Ovary (tissue), 10 donors: ENCODE measurements at places on chromosomes 13 and 19. TPM values are rescaled to one million over a fixed set of nuclear protein-coding genes. Genes with fewer than 3 reads are reported as not detected.

- DNase-seq = no peak
Measured at GRCh38 chr13:61988810-61989209, 573.2 kb upstream of the PCDH20 start.

GRCh38 chr13:29210676-29211075, 384.8 kb downstream of the SLC7A1 start:
- no peak for DNase-seq

Gene IGFL4
- not detected for total RNA-seq

- peak; percentile 93 for DNase-seq
Measured at GRCh38 chr19:58059003-58059670, at the start of gene ZNF135. TSS of gene ZNF135 (plus strand) at chr19:58059282. CDS start at chr19:58060003, 721 bp downstream.

- DNase-seq = no peak
Measured at GRCh38 chr13:50691681-50692263, 151.7 kb downstream of the DLEU7 start.

Gene PLIN3
- 26.1 TPM for total RNA-seq

Gene CD70
- not detected for total RNA-seq

Gene CYP2B6
- not detected for total RNA-seq

GRCh38 chr13:26423629-26424028, 133.9 kb upstream of the WASF3 start:
- DNase-seq = no peak

Gene EML2
- total RNA-seq = 9.9 TPM

GRCh38 chr13:99322297-99323103, 15.3 kb upstream of the GPR183 start:
- no peak for DNase-seq

GRCh38 chr19:7679771-7680605, 645 bp upstream of the TRAPPC5 start:
- no peak for DNase-seq

DNA sequence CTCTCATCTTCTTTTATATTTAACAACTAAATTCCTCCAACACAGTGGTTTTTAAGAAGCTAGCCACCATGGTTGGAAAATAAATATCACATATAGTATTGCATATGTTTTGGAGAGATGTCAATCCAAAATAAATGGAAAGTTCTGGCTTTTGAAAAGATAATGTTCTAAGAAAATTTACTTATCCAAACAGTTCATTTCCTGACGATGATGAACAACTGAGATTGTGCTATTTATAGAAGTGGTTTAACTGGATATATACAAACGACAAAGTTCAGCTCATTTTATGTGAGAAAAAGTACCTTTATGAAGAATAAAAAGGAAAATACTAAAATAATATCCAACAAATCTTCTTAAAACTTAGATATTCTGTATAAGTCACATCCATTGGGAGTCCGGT, 174.7 kb downstream of the MZT1 start:
- DNase-seq = no peak

DNA sequence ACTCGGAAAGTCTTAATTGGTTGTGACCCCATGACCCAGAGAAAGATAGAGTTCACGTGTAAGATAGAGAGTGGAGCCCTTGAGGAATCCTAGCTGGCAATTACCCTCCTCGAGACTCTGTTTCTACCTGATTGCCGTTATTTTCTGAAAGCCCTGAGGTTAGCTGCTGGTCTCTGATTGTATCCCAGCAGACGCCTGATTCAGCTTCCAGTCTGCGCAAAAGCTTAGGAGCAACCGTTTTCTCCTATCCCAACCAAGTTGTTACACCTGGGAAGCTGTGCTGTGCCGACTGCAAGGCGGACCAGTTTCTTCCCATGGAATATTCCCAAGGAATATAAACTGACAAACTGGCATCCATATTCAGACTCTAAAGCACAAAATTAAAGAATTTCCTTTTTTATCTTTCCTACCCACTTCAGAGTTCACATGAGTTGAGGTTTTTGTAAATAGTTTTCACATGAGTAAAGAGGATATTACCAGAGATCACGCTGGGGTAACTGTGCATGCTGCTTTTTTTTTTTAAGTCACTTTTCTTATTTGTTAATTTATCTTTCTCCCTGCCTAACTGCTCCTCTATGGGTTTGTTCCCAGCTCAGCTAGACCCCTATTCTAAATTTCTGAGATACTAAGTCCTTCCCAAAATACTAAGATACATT, 1.5 kb upstream of the TRPC4 start:
- DNase-seq = no peak

GRCh38 chr13:52887165-52887564, 38.7 kb upstream of the PCDH8 start:
- no peak for DNase-seq

Gene ADGRE2
- total RNA-seq = 4.2 TPM

GRCh38 chr13:32504263-32504662, 34.3 kb downstream of the N4BP2L2 start:
- DNase-seq = no peak

GRCh38 chr13:108551674-108552073, 77.7 kb upstream of the MYO16 start:
- DNase-seq = no peak

Gene IQCN
- 9.1 TPM for total RNA-seq

DNA sequence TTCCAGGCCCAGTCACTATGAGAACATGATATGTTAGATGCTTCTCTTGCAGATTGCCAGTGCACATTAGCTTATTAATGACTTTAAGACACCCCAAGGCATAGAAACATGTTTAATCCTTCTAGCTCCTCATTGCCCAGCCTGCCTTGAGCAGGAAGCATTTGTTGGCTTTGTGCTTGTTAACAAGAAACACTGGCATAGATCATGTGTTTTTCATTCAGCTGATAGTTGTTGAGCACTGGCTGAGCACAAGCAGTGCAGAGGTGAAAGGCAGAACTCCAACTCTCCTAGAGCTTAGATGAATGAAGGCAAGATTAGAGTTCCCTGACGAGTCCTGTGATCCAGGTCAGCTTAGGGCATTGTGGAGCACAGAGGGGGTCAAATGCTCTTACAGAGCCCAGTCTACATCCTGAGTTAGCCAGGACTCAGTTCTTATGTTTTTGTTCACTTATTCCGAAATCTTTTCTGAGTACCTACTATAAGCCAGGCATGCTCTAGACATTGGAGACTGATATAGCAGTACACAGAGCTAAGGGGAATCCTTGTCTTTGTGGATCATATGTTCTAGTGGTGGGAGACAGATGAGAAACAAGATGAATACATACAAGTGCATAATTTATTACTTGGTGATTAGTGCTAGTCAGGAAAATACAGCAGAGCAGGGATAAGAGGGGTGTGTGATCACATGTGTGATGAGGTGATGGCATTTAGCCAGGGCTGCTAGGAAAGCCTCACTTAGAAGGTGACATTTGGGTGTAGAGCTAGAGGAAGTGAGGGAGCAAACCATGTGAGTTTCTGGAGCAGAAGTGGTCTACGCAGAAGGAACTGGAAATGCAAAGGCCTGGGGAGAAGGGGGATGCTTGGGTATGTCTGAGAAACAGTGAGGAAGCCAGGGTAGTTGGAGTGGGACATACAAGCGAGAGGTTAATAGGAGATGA, 101.2 kb downstream of the WASF3 start:
- no peak for DNase-seq

DNA sequence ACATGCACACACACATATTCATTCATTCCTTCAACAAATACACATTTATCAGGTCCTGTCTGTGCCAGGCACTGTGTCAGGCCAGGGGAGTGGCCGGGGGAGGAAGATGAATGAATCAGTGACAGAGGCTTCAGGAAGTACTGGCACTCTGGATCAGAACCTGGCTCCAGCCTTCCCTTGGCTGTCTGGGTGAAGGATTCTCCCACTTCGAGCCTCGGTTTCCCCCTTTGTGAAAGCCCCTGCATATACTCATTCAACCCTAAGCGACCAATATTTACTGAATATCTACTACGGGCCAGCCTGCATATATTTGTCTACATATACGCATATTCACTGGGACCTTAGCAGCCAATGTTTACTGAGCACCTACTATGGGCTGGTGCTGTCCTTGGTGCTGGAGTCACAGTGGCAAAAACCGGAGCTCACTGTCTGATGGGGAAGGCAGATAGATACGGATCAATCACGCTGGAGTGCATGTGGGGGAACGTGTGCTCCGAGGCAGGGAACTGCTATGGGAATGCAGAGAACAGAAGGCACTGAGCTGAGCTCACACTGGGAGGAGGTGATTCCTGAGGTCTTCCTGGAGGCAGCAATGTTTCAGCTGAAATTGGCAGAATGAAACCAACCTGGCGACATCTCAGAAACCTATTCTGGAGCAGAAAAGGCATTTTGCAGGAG, 636 bp upstream of the ZNF579 start:
- DNase-seq = no peak

- DNase-seq = no peak
Measured at GRCh38 chr13:100240109-100240779, 151.4 kb downstream of the PCCA start.

GRCh38 chr13:112963641-112964040, 5.4 kb upstream of the MCF2L start:
- peak; percentile 18 for DNase-seq

Gene GRK1
- not detected for total RNA-seq

GRCh38 chr13:54614726-54615125, 1586.1 kb downstream of the OLFM4 start:
- no peak for DNase-seq

GRCh38 chr19:35462476-35462953, 14.5 kb downstream of the FFAR2 start:
- no peak for DNase-seq

Gene TMEM145
- total RNA-seq = 0.30 TPM

Gene TMEM38A
- 7.5 TPM for total RNA-seq

DNA sequence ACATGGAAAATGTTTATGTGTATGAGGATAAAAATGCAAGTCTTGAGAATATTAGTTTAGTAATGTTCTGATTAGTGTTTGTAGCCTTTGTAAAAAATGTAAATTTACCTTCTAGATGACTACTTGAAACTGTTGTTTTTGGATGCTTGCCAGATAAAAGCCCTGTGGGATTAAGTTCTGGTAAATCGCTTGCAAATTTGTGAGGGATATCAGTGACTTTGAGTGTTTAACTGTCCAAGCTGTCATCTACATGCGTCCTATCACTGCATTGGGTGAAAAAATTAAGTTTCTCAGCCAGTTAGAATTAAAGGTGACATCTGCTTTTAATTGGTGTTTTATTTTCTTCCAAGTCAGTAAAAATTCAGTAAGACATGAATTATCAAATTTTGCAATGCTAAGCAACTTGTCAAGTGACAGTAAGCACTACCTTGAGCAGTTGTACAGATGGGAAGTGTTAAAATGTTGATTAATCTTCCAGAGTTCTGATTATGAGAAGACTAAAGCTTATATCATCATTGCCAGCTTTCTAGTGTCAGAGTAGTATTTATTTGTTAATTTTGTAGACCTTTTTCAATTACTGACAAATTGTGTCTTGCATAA, 88.0 kb downstream of the PCCA start:
- DNase-seq = no peak

DNA sequence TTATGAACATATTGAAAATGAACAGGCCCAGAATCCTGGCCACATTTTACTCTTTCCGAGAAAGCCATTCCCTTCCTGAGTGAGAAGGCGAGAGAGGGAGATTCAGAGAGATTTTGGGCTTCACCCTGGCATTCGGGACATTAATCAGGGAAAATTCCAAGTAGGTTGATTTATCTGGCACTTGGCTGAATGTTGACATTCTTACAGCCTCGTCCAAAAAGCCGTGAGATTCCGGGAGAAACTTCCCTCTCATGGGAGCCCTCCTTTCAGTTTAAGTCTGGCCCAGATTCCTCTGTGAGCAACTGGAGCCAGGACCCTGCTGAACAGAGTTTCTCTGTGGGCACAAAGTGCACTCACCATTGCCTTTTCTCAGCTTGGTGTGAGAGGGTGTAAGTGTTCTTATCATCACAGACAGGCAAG, 129.2 kb upstream of the PEG3 start:
- peak; percentile 57 for DNase-seq

DNA sequence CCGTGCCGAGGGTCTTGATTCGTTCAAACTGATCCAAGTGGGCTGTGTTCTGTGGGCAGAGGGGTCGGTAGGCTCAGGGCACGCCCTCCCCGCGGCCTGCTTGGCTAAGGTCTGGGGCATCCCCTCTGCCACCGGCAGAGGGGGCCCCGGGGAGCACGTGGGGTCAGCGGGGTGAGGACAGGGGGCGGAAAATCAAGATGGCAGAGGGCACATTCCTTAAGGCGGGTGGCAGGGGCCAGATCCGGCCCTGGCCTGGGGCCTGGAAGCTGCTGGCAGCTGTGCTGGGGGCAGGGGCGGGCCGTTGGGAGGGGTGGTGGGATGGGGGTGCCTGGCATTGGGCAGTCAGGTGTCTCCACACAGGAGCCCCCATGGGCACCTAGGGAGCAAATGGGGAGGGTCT, 10.7 kb downstream of the PRKACA start:
- DNase-seq = no peak

- no peak for DNase-seq
Measured at GRCh38 chr13:44309794-44310757, 63.5 kb upstream of the SERP2 start.

DNA sequence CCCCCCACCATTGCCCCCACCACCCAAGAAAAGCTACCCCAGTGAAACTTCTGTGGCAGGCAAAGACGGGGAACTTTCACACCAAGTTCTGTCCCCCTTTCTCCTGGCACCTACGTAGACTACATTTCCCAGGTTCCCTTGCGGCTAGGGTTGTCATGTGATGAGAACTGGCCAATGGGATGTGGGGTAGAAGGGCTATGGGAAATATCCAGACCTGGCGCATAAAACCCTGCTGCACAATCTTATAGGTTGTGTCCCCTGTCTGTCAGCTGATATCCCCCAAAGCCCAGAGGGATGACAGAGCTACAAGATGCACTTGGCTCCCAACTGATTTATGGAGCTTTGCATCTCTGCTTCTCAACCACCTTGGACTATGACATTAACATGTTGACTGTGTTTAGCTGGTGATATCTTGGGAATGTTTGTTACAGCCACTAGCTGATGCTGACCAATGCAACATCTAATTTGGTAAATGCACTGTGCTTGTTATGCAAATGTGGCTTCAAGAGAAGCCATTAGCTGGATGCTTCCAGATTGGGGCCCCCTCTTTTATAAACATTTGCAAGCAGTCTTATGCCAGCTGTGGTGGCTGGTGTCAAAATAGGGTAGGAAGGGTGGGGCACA, 6.1 kb downstream of the SH2D3A start:
- no peak for DNase-seq

DNA sequence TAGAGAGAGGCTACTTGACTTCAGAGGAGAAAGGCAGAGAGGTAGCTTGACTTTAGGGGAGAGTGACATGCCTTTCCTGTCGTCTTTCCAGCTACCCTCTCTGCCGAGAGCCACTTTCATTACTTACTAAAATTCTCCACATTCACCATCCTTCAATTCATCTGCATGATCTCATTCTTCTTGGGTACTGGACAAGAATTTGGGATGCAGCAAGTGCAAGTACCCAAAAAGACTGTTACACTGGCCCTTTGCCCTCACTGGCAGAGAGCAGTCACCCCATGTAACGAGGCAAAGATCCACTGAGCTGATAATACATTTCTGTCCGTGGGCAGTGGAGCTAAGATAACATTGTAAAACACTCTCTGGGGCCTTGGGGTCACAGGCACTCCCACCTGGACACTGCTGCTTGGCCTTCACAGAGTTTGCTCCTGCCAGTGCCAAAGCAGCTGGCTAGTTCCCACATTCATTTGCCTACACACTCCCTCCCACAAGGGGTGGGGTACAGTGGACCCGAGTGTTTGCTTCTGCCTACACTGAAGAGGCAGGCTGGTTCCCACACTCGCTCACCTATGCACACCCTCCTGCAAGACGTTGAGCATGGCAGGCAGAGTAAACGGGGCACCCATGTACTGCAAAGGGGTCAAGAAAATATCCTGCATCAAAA, 1276.9 kb upstream of the PCDH9 start:
- no peak for DNase-seq
